ENCODE measurements at places on chromosomes 3 and 15.

DNA sequence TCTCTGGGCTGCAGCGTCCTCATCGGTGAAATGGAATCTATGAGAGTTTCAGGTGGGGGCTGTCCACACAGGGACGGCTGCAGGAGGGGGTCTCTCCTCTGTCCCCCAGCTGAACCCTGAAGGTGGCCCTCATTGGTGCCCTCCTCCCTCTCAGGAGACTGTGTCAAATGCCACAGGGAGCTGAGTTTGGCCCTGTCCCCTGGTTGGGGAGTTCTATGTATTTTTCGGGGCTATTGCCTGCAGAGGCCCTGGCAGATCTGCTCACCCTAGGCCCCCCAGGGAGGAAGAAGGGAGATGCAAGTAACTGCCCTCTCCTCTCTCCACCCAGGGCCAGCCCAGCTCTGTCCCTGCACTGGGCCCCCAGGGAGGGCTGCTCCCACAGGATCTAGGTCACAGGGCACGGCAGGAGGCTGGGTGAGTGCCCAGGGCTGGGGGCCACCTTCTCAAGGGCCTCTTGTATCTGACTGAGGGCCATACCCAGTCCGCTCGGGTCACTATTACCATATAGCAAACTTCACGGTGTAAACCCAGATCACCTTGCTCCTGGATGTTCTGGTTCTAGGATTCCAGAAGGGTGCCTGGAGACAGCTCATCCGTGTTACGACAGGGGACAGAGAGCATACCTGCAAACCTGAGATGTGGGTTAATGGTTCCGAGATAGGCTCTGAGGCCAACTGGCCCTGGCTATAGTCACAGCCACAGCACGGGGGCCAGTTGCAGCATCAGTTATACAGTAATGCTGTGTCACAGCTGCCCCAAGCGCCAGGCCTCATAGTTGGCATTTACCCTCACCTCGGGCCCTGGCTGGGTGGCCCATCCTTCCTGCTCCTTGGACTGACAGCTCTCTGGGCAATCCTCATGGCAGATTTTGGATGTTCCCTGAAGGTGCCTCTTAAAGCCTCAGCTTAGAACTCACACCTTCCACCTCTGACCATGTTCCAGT, 102.4 kb upstream of the PRR23E start:
- peaks cover 3% of the 10 kb centered on the region for H3K27me3 ChIP-seq
- H3K4me3 ChIP-seq: no peak overlapping the region
- peak; percentile 66 for DNase-seq
- H3K36me3 ChIP-seq: no peaks in the 10 kb centered on the region
- no peaks in the 10 kb centered on the region for H3K4me1 ChIP-seq
- no peak overlapping the region for H3K27ac ChIP-seq

DNA sequence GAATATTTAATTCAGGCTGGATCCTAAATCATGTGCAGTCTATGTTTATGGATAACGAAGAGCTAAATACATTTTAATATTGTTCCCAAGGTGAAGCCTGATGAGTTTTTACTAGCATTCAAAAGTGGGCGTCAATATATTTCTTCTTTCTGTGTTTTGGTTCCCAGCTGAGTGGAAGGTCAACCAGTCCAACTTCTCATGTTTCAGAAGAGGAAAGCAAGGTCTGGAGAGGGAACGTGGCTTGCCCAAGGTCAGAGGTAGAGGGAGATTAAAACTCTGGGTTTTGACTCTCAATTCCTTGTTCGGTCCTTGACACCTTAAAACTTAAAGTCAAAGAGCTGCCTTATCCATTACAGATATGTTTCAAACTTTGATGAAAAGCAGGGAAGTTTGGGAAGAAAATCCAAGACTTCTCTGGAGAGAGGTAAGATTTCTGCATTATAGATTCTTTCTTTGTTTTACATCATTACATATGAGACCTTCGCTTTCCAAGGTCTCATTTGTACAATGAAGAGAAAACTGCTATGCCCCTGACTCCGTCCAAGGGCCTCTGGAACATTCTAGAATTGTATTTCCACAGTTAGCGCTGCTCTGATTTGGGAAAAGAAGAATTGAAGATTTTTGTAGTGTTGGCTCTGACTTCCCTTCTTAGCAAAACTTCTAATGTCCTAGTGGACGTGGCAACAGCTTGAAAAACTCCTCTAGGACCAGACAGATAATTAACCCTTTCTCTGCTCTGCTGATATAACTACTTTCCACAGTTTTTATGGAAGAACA, 57.7 kb upstream of the HES1 start:
- no peak overlapping the region for H3K27ac ChIP-seq
- no peak overlapping the region for H3K4me3 ChIP-seq
- H3K4me1 ChIP-seq: peaks cover 14% of the 10 kb centered on the region

DNA sequence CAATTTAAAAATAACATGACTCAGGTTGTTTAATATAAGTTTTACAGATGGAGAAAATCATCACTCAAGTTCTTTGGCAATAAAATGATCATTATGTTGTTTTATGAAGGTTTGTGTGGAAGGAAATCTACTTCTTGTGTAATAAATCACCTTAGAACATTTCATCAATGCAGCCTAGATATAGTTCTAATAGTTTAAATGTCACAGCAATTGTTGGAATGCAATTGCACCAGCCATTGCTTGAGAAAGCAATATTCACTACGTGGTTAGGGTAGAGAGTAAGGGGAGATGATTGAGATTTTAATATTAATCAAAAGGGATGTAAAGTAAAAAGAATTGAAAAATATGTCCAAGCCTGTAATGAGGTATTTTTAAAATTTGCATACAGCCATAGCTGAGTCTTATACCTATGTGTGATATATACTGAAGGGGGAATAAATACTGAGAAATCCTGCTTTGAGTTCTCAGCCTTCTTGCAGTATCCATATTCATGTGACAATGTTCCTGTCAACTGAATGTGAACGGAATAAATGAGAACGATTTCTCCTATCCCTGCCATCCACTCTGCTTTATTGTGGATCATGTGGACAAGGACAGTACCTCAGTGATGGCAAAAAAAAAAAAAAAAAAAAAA, 257.9 kb downstream of the OTOL1 start:
- no peaks in the 10 kb centered on the region for H3K36me3 ChIP-seq
- no peaks in the 10 kb centered on the region for H3K4me1 ChIP-seq
- no peaks in the 10 kb centered on the region for H3K27me3 ChIP-seq
- DNase-seq: no peak
- no peak overlapping the region for H3K4me3 ChIP-seq
- no peak overlapping the region for H3K27ac ChIP-seq

- H3K4me1 ChIP-seq: peaks cover 10% of the 10 kb centered on the region
- peaks cover 10% of the 10 kb centered on the region for H3K36me3 ChIP-seq
- DNase-seq: peak; percentile 66
- no peaks in the 10 kb centered on the region for H3K27me3 ChIP-seq
- H3K27ac ChIP-seq: no peak overlapping the region
- H3K4me3 ChIP-seq: no peak overlapping the region
These were observed 55.1 kb downstream of the PLXNA1 start for GRCh38 chr3:127037971-127038446.

DNA sequence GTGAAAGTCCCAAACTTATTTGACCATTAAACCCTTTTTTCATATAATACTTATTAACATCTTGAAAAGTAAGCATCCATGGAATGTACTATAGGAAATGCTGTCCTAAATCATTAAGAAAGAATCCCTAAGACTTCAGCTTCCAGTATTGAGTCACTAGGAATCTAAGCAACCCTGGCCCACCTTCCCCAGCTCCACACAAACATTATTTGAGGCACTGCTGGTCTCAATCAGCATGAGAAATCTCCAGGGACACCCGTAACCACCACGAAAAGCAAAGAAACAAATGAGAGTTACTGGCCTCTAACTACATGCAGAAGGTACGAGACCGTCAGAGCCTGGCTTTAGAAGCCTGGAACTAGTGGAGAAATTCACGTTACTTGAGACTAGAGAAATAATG, 68.2 kb downstream of the POLQ start:
- H3K27me3 ChIP-seq: no peaks in the 10 kb centered on the region
- DNase-seq: no peak
- H3K4me1 ChIP-seq: peaks cover 18% of the 10 kb centered on the region
- peak overlapping the region; percentile 77 for H3K27ac ChIP-seq
- H3K4me3 ChIP-seq: peak overlapping the region; percentile 41
- H3K36me3 ChIP-seq: no peaks in the 10 kb centered on the region

DNA sequence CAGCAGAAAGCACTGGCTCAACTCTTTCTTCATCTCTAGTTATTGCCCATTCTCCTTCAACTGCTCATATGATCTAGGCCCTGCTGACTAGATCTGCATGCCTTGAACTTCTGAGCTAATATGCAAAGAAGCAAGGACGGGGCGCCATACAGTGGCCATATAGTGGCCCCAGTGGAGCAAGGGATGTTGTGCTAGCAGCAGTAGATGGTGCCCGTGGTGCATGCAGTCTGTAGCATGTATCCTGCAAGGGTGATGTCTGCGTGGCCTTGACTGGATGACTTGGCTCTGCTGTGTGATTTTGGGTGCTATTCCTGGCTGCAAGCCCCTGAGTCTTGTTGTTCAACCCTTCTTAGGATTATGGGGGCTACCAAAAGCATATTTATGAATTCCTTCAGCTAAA, 12.2 kb upstream of the NMD3 start:
- no peaks in the 10 kb centered on the region for H3K27me3 ChIP-seq
- H3K4me3 ChIP-seq: no peak overlapping the region
- no peaks in the 10 kb centered on the region for H3K4me1 ChIP-seq
- no peaks in the 10 kb centered on the region for H3K36me3 ChIP-seq
- H3K27ac ChIP-seq: no peak overlapping the region
- DNase-seq: no peak

DNA sequence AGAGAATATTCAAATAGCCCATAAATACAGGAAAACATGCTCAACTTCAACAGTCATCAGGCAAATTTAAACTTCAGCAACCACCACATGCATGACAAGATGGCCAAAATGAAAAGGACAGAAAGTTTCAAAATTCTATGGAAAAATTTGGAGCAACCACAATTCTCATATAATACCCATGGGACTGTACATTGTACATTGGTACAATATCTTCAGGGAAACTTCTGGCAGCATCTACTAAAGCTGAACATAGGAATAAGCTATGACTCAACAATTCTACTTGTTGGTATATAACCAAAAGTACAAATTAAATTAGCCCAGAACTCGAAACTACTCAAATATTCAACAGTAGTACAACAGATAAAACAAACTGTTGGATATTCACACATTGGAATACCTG, 847.6 kb downstream of the TBL1XR1 start:
- H3K27me3 ChIP-seq: no peaks in the 10 kb centered on the region
- H3K36me3 ChIP-seq: no peaks in the 10 kb centered on the region
- no peak overlapping the region for H3K4me3 ChIP-seq
- H3K27ac ChIP-seq: no peak overlapping the region
